ENCODE measurements at places on chromosomes 2 and 18.

DNA sequence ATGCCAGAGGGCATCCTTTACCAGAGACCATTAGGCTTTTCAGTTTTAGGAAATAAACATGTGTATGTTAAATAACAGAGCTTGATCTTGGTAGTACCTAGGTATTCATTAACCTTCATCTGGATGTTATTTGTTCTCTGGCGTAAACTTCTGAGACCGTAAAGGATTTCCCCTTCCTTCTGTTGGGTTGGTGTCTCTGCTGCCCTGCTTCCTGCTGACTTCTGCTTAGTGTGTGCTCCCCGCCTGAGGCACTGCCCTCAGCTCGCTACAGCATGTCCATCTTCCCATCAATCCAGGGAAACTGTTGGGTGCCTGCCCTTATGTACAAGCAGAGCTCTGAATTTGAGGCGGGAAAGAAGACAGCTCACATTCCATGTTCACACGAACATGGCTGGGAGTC is 177.9 kb downstream of the TPGS2 start:
- no peak for DNase-seq

DNA sequence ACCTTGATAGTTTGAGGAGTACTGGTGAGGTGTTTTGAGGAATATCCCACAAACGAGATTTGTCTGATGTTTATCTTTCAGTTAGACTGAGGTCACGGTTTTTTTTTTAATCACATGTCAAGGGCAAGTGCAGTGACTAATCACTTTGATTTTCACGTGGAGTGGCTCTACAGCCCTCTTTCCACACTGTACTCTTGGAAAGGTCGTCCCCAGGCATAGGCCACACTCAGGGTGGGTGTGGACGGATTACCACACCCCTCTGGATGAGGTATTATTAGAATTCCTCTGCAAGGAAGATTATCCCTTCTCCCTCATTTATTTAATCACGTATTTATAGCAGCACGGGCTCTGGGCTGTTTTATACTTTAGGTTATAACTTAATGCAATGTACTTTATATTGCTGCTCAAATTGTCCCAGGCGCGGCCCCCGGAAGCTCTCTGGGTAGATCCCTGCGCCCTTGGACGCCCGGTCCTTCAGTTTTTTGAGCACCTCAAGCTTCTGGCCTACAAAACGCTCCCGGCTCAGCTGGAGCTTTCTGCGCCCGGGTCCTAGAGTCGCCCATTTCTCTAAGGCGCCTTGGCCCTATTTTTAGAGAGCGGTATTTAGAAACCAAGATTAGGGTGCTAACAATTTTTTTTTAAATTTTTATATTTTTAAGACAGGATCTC is 515 bp upstream of the PLEKHB2 start:
- no peak for DNase-seq

DNA sequence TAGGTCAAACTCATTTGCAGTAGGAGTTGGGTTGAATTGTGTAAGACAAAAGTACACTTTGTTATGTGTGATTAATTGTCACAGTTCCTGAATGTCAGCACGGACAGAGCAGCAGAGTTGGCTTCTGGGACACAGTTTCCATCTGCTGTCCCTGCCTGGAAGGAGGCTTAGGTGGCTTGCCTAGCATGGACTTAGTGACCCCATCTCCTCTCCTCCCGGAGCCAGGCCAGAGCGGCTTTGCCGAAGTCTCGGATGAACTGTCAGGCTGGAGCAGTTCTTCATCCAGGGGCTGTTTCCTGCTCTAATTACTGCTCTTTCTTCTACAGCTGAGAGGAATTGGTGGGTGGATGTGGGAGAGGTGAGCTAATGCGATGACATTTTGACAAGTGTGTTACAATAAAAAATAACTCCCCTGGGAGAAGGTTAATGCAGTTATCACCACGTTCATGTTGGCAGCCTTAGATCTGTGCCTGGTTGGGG is 102.0 kb downstream of the SH3RF3 start:
- no peak for DNase-seq

DNA sequence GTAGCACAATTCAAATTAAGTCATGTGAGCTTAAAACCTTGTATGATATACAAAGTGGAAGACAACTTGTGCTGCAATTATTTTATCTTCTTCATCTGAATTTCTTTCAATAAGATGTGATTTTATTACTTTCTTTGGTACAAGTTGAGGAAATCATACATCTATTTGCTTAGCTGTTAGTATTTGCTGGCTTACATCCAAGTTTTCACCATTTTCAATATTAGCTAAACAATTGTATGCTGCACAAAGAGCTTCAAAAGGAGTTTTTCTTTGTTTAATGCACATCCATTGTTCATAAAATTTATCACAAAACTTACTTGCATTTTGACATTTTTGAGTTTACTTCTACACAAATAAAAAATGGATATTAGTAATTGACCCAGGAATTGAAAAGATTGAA is 40.9 kb downstream of the SCN9A start:
- DNase-seq = no peak

DNA sequence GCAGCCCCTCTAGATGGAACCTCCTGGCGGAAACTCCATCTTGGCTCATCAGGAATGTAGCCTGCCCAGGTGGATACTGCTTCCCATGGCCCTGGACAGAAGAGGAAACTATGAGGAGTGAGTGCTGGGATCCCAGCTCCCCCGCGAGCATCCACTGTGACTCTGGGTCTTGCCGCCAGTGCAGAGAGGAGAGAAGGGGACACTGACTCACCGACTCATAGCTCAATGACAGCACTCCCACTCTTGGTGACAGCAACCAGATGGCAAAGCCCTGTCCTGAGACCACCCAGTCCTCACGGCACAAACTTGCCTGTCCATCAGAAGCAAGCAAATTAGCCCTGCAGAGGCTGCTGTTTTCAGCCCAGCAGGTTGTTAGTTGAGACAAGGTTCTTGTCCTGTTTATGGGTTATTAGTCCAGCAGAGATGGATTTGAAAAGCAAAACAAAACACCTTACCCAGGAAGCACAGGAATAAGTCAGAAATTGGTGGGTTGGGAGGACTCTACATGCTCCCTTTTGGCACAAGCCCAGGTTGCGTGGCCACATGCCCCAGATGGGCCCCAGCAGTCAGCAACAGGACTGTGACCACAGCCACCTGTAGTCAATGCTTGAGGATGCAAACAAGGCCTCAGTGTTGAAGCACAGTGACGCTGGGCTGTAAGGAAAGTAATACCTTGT is 111.5 kb upstream of the GLI2 start:
- no peak for DNase-seq

- no peak for DNase-seq
These were observed 11.5 kb upstream of the RNU4ATAC start for GRCh38 chr2:121519153-121519552.

GRCh38 chr2:5467178-5467905 is 224.8 kb upstream of the SOX11 start:
- no peak for DNase-seq

- no peak for DNase-seq
These were observed 132.6 kb downstream of the MAP2 start for GRCh38 chr2:209556354-209556961.

- no peak for DNase-seq
These were observed 25.7 kb upstream of the RNU4ATAC start for GRCh38 chr2:121505005-121505404.

DNA sequence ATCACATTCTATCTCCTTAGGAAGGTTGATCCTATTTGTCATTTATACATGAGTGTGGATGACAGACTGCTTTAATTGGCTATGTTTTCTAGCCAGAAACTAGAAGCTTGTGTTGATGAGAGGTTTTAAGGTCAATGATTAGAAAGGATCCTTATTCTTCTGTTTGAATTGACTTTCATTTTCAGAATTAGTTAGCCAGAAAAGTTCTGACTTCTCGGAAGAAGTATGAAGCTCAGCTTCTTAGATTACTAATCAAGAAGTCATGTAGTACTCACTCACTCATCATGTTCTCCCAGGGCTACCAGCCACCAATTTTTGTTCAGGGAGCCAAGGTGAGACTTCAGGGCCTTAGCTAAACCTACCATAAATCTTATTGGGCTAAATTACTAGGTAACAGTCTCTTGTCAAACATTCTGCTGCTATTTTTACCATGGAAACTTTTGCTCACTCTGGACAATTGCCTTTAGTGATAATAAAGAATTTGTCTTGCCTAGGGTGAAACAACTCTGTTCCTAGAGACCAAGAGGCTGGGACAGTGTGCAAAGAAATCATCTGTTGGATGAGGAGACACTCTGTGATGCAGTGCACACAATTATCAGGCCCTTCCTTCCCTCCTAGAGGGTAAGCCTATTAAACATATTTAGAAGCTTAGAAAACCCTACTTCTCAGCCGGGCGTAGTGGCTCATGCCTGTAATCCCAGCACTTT is 111.6 kb upstream of the DNMT3A start:
- DNase-seq = no peak

GRCh38 chr2:65017335-65017734 is 28.1 kb downstream of the SLC1A4 start:
- peak; percentile 20 for DNase-seq

DNA sequence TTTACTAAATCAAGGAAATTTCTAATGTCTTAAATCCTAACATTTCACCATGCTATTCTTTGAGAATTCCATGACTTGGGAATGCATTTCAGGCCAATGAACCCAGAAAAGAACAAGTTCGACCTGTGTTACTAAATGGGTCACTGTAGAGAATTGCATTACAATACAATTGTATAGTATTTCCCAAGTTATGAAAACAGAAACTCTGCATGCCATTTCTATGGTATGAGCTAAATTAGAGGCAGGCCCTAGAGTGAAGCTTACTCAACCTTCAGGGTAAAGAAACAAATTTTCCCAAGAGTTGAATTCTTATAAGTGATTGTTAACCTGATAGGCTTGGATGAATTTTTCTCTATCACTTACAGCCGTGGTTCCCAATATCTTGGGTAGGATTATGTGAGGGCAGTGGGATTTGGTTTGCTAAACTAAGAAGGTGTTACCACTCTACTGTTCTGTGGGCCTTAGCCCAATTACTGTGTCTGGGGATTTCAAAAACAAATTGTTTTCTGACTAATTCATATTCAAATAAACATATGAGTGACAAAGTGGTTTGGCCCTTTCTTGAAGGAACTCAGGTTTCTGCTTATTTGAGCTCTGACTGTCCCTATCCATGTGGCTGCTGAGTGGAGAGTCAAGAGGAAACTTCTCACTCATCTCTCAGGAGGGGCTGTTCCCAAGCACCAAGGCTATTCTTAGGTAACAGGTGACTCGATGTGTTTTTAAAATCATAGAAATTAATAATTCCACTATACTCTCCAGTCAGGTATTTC is 11.2 kb upstream of the SERPINB7 start:
- no peak for DNase-seq

DNA sequence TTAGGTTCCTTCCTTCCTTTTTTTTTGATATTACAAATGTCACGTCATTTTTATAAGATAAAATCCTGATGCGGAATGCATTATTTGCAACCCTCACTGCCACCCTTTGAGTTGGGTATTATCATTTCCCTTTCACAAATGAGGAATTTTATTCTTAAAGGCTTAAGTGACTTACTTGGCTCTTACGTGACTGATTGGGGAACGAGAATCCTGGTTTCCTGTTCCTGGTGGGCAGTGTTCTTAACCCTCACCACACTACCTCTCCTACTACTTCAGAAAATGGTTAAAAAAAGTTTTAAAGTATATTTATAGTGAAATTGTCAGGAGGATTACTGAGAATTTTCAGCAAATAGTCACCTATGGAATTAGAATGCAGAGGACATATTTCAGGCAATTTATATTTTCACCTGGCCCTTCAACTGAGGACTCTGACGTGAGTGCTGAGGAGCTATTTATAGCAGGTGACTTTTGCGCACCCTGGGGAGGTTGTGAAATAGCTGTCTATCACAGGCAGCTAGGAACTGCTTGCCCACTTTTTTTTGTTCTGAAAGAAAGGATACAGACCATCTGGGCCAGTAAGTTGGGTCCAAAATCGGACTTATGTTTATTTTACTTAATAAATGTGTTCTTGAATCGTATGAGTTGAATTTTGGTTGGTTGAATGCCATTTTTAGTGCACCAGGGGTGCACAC is 18.7 kb upstream of the RASGRP3 start:
- DNase-seq = no peak

DNA sequence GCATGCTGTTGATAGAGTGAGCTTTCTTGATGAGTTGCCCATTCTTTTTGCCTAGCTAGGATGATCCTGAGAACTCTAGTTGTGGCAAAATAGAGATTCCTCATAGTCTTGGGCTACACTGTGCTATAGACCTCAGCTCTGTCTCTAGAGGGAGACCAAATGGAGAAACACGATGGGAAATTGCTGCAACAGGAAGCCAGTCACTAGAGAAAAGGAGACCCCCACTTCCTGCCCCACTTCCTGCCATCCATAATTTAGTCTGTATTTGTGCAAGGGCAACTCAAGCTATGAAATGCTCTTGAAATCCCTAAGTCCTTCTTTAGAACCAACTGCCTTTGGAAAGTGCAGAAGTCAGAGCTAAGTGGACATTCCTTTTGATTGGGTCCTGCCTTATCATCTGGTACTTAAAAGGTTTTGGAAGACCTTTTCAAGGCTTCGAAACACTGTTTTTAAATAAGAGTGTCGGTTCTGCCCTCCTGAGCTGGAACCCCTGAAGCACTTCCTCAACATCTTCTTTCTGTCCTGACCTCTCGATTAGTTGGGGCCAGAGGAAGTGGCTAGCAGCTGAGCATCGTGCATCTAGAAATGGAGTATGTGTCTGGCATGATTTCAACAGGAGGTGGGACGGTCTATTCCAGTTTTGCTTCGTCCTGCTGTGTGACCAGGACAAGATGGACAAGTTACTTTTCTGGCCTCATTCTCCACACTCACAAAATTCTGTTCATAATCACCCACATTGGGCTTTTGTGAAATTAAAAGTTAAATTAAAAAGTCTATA is 8.6 kb upstream of the KCNE4 start:
- no peak for DNase-seq

GRCh38 chr2:240174496-240174895 is 34.0 kb upstream of the OTOS start:
- no peak for DNase-seq

DNA sequence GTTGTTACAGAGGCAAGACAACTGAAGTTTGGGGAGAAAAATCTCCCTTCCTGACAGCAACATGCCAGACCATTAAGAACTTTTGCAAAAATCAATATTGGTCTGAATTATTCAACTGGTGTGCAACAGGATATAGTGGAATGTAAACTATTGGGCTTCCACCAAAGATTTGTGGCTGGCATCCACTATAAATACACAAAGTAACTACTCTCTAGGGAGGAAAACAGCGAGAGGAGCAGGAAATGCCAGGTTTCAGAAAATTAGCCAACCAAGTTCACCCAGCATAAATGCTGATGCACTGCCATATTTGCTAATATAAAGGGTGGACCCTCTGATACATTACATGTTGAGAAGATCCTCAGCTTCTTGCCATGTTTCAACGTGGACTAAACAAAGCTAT is 267.6 kb upstream of the LYPD1 start:
- no peak for DNase-seq

DNA sequence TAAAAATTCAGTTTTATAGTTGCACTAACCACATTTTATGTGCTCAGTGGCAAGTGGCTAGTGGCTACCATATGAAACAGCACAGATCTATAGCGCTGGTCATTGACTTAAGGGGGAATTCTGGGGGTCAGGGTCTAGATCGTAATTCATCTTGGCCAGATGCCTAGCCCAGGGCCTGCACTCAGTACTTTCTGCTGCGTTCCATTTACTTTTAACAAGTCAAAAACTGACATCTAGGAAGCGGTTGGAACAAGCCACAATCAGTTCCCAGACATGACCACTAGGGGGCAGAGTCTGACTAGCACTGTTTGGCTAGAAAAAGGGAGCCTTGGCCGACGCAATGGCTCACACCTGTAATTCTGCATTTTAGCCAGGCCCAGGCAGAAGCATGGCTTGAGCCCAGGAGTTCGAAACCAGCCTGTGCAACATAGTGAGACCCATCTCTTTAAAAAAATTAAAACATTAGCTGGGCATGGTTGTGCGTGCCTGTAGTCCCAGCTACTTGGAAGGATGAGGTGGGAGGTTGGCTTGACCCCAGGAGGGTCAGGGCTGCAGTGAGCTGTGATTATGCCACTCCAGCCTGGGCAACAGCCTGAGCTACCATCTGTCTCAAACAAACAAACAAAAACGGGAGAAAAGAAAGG is 9.0 kb upstream of the TMBIM1 start:
- peak; percentile 89 for DNase-seq
